ENCODE measurements at places on chromosomes 6 and 20. TPM values are rescaled to one million over a fixed set of nuclear protein-coding genes. Genes with fewer than 3 reads are reported as not detected.

GRCh38 chr6:21845439-21846140 is 252.0 kb downstream of the SOX4 start:
- no peak for DNase-seq

DNA sequence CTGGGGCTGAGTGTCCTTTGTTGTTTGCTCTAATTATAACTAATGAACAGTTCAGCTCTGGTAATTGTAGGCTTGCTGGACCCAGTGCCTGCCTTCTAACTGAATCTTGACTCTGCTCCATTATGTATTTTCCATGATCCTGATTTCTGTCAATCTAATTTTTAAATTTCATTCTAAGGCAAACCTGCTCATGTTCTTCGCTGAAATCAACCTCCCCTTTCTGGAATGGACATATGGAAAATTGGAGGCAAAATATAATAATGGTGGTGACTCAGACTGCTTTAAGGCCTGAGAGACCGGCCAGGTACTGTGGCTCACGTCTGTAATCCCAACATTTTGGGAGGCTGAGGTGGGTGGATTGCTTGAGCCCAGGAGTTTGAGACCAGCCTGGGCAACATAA is 182.7 kb upstream of the AKAP12 start:
- DNase-seq: no peak

- DNase-seq: no peak
Measured at GRCh38 chr20:48247961-48248360, 462.7 kb upstream of the SULF2 start.

GRCh38 chr20:48749437-48749836 is 78.4 kb downstream of the PREX1 start:
- DNase-seq: no peak

GRCh38 chr6:140684776-140685550 is 1310.5 kb upstream of the CITED2 start:
- DNase-seq: no peak

DEFB124 gene
- not detected for total RNA-seq

BMP5 gene
- 26.5 TPM for total RNA-seq
